Stomach (tissue), 19 donors: ENCODE measurements at places on chromosomes 5 and 9. TPM values are rescaled to one million over a fixed set of nuclear protein-coding genes. Genes with fewer than 3 reads are reported as not detected.

- no peak overlapping the region for H3K27ac ChIP-seq
- DNase-seq: peak; percentile 59
- no peak overlapping the region for H3K4me3 ChIP-seq
- H3K27me3 ChIP-seq: no peaks in the 10 kb centered on the region
- peaks cover 22% of the 10 kb centered on the region for H3K4me1 ChIP-seq
Observed at GRCh38 chr5:55668356-55668755, 43.8 kb downstream of the SLC38A9 start.

- H3K36me3 ChIP-seq: no peaks in the 10 kb centered on the region
- H3K27me3 ChIP-seq: no peaks in the 10 kb centered on the region
- H3K27ac ChIP-seq: no peak overlapping the region
- DNase-seq: no peak
- no peaks in the 10 kb centered on the region for H3K4me1 ChIP-seq
Observed at GRCh38 chr9:78354324-78354973, 57.5 kb downstream of the PSAT1 start.

DNA sequence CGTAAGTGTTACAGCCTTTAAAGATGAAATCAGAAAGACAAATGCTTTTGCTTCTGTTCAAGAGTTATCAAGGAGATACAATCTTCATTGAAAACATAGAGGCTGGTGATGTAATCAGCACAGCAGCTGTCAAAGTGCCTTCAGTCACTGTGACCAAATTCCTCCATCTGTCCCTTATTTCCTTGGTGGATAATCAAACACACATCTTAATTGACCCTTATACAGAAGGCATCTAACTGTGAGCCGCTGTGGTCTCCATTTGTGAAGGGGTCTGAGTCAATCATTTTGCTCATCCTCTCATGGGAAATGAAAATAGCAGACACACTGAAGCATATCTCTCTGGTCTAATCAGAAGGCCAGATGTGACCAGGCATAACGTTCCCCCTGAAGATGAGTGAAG is 130.1 kb upstream of the TLR4 start:
- H3K27me3 ChIP-seq: no peaks in the 10 kb centered on the region
- H3K4me1 ChIP-seq: no peaks in the 10 kb centered on the region
- DNase-seq: no peak
- H3K36me3 ChIP-seq: no peaks in the 10 kb centered on the region
- H3K4me3 ChIP-seq: no peak overlapping the region
- H3K27ac ChIP-seq: no peak overlapping the region

DNA sequence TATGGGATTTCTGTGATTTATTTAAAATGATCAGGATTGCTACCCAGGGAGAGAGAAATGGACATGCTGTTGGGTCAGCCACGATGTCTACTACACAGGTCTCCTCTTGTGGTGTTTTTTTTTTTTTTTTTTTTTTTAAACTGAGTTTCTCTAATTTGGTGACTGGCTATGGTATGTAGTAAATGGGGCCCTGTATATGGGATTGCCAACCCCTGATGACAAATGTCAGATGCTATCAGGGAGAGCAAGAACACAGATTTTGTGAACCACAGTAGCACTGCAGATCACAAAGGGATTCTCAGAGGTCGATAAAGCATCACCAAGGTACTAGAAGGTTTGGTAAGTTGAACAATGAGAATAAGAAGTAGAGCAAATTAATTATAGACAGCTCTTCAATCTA is 16.5 kb upstream of the TNFAIP8 start:
- no peaks in the 10 kb centered on the region for H3K27me3 ChIP-seq
- H3K4me3 ChIP-seq: no peak overlapping the region
- H3K27ac ChIP-seq: no peak overlapping the region
- DNase-seq: no peak
- peaks cover 29% of the 10 kb centered on the region for H3K4me1 ChIP-seq
- H3K36me3 ChIP-seq: no peaks in the 10 kb centered on the region

DNA sequence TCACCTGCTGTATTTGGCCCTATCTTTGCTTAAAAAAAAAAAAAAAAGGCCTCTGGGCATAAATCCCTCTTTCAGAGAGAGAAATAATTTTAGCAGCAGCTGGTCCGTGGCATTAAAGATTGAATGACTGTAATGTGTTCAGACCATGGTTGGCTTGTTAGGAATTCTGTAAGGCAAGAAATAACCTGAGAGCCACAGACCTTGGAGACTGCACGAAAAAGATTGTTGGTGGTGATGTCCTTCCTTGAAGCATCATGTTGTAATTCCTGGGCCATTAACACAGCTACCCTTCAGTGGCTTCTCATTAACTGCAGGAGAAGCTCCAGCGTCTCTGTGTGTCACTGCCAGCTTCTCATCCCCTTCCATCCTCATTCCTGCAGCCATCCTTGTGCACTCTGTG is 79.0 kb downstream of the SGCD start:
- no peak for DNase-seq
- H3K27ac ChIP-seq: no peak overlapping the region
- H3K36me3 ChIP-seq: no peaks in the 10 kb centered on the region
- H3K4me1 ChIP-seq: no peaks in the 10 kb centered on the region
- no peak overlapping the region for H3K4me3 ChIP-seq

SAXO1 gene
- total RNA-seq: 0.18 TPM
